ENCODE measurements at places on chromosomes 6 and 20.

GRCh38 chr6:44146685-44147084 is 11.9 kb upstream of the CAPN11 start:
- DNase-seq = no peak

- no peak for DNase-seq
These were observed 33.7 kb downstream of the RNF146 start for GRCh38 chr6:127300411-127300810.

- DNase-seq = no peak
These were observed 5.6 kb upstream of the GLO1 start for GRCh38 chr6:38708496-38708895.

GRCh38 chr6:73801652-73802268 is 105.8 kb downstream of the CD109 start:
- no peak for DNase-seq

- DNase-seq = no peak
These were observed 82.0 kb downstream of the PTPRK start for GRCh38 chr6:128438393-128438792.

GRCh38 chr20:23135449-23136420 is 49.6 kb upstream of the CD93 start:
- no peak for DNase-seq

DNA sequence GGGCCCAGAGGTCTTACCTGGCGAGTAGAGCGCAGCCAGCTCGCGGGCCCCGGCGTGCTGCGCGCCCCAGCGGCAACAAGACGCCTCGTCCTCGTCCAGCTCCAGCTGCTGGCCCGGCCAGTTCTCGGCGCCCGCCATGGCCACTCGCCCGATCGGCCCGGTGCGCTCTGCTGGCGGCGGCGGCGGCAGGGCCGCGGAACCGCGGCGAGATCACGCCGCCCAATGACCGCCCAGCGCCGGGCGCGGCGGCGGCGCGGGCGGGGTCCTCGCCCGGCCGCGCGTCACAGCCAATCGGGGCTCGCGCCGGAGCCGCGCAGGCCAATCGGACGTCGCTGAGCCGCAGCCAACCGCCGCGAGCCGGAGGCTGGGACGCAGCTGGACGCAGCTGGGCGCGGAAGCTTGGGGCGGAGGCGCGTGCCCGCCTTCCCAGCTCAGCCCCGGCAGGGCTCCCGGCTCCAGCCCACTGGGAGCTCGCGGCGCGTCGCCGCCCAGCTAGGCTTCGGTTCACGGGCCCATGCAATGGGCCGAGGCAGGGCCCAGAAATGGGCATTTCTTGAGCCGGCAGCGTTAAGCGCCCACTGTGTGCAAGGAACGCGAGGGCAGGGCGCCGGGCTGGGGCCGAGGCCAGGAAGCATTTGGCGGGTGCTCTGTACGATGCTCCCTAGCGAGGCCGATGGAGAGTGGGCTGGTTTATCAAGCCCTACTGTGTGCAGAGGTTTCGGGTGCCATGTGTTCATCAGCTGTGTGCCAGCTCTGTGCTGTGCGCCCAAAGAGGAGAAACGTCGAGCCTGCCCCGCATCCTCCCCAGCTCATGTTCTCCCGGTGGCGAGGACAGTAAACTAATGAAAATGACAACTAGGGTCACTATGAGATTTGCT is at the start of gene PEDS1:
PEDS1 (minus strand) TSS at position 224 of the 878 bp plus-strand sequence; CDS start at position 138, 86 bp downstream.
- DNase-seq = peak; percentile 89

DNA sequence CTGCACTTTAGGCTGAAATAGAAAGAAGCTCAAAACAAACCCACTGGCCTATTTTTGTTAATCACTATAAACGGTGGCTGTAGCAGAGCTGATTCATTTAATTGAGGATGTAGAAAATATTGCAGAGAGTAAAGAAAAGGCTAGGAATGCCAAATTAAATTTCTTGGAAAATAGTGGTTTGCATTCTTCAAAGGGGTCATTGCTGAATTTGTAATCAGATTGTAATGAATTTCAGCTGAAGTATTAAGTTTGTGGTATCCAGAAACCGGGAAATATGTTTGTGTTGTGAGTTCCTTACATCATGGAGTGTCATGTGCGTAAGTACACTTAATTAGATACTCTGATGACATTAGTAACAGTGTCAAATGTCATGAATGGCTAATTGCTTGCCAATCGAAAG is 203.0 kb downstream of the SAMD5 start:
- no peak for DNase-seq

- DNase-seq = no peak
These were observed 102.6 kb downstream of the TULP4 start for GRCh38 chr6:158414851-158415262.

GRCh38 chr6:118980063-118980462 is 45.1 kb upstream of the MCM9 start:
- no peak for DNase-seq

GRCh38 chr20:16052456-16052855 is 520.8 kb downstream of the KIF16B start:
- DNase-seq = no peak

DNA sequence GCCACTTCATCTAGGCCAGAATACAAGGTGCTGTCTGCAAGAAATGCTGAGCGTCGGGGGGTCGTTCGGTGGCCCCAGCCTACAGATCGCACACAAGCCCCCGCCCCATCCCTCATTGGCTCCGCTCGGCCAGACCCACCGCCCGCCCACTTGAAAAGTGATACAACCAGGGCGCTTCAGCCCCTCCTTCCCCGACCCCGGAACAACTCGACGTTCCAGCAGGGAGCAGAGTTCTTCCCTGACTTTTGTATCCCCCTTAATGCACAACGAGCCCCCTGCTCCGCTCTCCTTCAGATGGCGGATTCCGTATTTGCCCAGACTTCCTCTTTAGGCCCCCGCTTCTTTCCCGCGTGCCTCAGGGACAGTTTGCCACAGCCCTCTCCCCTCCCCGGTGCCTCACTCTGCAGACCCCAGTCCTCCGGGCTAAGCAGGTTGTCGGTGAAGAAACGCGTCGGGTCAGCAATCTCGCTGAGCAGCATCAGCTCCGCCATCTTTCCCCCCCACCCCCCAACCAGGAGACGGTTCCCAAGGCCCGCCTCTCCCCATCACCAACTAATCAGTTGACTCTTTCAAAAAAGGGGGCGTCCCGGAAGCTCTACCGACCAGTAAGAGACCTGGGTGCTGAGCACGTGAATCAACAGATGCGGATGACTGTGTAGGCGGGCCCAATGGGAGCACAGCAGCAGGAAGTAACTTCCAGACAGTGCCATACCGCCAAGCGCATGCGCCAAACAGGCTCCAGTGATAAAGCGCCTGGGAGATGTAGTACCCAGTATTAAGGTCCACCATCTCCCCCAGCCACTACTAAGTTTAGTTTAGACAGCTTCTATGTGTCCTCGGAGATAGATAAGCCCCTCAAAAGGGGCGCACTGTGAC is at the start of gene ATF6B:
ATF6B (minus strand) TSS at position 530 of the 876 bp plus-strand sequence; CDS start at position 491, 39 bp downstream.
- peak; percentile 100 for DNase-seq

DNA sequence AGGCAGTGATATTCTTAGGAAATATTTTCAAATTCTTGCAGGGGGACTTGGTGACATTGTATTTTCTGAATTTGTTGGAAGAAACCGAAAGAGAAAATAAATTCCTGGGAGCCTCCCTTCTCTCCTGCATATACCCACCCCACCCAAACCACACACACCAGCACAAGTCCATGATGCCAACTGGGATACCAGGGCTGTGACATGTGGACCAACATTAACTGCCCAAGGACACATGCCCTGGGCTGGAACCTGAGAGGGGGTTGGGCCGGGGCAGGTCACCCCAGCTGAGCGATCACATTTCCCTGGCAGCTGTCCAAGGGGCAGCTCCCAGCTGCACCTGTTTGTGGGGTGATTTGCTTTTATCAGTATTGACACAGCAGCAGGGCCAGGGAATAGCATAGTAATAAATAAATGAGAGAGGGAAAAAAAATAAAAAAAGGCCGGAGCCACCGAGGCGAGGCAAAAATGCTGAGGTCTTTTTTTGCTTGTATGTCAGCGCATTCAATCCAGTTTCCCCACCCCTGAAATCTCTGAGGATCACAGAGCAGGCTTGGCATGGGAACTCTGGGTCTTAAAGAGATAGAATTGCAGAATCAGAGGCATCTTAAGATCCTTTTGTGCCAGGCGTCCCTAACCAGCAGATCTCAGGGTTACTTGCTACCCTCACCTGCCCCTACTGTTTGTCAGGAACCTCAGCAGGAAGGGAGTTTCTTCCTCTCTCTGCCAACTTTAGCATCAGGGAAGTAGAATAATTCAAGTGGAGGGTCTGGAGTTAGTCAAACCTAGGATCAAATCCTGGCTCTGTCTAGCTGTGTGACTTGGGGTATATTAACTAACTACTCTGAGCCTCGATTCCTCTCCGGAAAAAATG is 66.5 kb upstream of the PIM1 start:
- DNase-seq = peak; percentile 57

GRCh38 chr6:1315560-1316386 is 3.9 kb downstream of the FOXQ1 start:
- DNase-seq = no peak

DNA sequence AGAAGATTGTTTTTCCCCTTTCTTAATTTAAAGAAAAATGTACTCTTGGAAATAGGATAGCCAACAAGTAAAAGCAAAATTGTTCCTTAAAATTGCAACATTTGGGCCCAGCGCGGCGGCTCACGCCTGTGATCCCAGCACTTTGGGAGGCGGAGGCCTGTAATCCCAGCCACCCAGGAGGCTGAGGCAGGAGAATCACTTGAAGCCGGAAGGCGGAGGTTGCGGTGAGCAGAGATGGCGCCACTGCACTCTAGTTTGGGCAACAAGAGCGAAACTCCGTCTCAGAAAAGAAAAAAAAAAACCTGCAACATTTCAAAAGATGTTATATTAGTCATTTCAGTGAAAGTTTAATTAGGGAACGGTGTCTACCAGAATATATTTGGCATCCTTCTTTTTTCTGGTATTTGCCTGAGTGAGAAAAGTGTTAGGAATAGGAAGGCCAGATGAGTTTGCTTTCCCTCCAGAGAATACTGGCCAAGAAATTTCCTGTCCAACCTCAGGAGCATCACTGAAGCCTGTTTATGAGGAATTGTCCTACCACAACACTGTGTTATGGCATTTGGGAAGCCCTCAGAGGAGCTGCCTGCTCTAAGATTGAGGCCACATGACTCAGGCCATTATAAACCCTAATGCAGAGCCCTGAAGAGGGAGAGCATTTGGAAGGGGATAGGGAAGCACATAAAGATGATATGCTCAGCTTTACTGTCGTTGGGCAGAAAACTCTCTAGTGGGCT is 1.2 kb upstream of the GJA1 start:
- no peak for DNase-seq

DNA sequence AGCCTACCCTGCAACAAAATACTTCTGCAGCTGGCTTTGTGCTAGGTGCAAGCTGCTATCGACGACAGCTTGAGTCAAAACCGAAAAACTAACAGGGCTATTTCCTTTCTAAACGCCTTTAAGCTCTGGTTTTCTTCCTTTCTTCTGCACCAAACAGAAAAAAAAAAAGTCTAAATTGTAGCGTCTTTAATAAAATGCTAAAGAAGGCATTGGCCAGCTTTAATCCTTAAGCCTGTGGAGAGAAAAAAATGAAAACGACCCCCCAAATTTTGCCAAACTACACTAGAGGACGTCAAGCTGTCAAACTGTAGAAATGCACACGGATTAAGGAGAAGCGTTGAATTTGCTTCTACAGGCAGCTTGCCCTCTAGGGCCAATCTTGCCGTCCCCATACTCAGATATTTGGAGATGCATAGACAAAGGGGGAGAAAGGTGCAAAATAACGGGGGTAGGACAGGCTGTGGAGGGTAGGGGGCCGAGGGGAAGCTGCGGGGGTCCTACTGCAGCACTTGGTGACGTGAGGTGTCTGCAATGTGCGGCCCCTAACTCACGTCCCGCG is 1.4 kb upstream of the NRN1 start:
- no peak for DNase-seq

DNA sequence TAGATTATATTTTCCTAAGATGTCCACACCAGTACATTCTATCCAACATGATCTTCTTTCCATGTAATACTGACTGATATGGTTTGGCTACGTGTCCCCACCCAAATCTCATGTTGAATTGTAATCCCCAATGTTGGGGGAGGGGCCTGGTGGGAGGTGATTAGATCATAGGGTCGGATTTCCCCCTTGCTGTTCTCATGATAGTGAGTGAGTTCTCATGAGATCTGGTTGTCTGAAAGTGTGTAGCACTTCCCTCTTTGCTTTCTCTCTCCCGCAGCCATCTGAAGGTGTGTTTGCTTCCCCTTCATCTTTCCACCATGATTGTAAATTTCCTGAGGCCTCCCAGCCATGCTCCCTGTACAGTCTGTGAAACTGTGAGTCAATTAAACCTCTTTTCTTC is 12.2 kb upstream of the HBS1L start:
- DNase-seq = no peak

GRCh38 chr20:36582322-36582721 is 8.9 kb downstream of the TGIF2 start:
- DNase-seq = no peak

DNA sequence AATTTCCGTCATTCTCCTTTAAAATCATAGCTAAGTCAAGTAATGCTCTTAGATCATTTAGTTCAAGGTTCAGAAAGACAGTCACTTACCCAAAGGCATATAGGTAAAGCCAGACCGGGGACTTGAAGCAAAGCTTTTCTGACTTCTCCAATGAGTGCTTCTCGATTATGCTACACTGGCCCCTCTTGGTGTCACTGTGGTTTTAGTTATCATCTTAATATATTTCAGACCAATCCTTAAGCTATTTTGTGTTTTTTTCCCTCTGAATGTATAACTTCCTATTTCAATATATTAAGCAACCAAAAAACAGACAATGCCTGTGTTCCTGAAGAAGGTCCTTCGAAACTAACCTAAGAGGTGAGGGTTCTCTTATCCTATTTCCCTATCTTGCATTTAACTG is 3.9 kb downstream of the PRDM1 start:
- DNase-seq = no peak

GRCh38 chr6:168009331-168009730 is 11.9 kb downstream of the KIF25 start:
- no peak for DNase-seq

DNA sequence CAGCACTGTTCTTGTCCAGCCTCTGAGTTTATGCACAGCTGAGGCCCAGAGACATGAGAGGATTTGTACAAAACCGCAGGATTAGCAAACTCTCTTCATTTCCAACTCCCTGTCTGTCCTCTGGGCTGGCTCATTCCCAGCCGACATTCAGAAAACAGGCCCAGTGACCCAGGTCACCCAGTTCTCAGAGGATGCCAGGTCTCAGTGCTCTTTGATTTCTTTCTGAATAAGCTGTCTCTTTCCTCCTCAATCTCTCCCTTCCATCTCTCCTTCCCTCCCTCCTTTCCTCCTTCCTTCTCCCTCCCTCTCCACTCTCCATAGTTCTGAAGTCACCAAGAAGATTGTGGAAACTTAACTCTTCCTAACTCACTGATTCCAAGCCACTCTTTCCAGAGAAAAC is 372.7 kb upstream of the SULF2 start:
- DNase-seq = no peak

DNA sequence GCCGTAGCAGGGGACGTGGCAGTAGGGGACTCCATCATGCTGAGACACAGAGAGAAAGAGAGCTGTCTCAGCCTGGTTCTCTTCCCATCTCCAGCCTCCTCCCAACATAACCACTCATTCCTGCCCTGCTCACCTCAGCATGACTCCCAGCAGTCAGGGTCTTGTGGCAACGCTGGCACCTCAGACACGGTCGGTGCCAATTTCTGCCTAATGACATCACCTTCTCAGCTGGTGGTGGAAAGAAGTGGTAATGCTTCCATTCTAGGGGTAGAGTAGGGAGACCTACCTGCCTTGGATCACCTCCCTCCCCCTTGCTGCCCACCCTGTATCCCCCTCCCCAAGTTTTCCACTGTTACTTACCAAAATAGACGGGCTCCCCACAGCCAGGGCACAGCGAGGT is 2.5 kb downstream of the CRIP3 start:
- DNase-seq = no peak
